Activated naive CD4-positive, alpha-beta T cell treated with anti-CD3 and anti-CD28 coated beads for 36 hours (primary cell): ENCODE measurements at places on chromosomes 2 and 18. TPM values are rescaled to one million over a fixed set of nuclear protein-coding genes. Genes with fewer than 3 reads are reported as not detected.

Gene FBXO15
- 1.2 TPM for total RNA-seq

GRCh38 chr2:127649684-127650040 lies 3.7 kb downstream of the GPR17 start:
- DNase-seq, result peak; percentile 91

DNA sequence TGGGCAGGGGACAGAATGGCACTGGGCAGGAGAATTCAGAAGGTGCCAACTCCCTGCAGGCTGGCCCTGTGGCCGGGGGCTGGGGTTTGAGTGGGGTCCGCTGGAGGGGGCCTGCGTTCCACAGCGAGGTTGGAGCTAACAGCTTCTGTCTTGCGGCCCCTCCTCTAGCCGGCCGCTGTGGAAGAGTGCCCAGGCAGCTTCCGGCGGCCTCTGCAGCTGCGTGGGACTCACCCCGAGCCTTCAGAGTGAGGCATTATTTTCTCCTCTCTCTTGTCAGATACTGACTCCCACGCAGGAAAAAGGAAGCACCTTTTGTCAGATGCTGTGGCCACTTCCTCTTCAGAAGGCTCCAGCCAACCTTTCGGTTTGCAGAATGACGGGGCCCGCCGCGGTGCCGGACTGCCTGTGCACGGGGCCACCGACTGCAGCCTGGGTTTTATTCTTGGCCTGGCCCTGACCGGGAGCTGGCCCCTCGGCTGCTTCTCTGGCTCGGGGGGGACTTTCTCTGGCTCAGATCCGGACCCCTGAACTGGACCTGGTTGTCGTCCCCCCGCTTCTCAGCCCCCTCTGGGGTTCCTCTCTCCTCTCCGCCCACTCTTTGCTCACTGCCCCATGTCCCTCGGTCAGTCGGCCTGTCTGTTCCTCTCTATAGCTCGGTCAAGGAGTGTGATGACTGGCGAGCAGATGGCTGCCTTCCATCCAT lies 40.1 kb downstream of the ARHGAP25 start:
- peak; percentile 76 for DNase-seq

- DNase-seq, result no peak
Observed at GRCh38 chr2:1593371-1594122, 150.8 kb downstream of the PXDN start.

DNA sequence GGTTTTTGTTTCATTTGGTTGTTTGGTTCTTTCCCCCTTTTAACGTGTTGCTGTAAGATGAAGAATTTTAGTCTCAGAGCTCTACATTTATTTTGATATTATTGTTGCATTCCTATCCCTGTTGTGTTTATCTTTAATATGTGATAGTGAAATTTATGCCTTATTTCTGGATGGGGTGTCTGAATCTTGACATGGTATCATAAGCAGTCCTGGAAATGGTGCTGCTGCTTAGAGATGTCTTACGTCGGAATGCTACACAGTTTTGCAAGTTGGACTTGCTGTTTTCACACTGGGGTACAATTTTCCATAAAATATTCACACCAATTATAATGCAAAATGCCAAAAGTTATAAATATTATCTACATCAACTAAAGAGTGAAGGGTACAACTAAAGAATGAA lies 164.0 kb downstream of the GPD2 start:
- DNase-seq, result no peak
